ENCODE measurements at places on chromosomes 5 and 9.

DNA sequence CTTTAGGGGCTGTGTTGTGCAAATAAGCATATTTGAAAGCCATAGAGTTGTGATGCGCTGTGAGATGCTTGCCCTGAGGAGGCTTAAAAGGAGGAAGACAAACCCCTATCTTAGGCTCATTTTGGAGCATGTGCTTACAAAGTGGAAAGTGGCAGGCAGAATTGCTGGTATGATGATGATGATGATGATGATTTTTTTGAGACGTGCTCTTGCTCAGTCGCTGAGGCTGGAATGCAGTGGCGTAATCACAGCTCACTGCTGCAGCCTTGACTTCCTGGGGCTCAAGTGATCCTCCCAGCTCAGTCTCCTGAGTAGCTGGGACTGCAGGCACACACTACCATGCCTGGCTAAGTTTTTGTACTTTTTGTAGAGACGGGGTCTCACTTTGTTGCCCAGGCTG is 1.7 kb downstream of the CNOT8 start:
- DNase-seq = no peak

- no peak for DNase-seq
Observed at GRCh38 chr9:88810826-88811225, 180.4 kb upstream of the S1PR3 start.

DNA sequence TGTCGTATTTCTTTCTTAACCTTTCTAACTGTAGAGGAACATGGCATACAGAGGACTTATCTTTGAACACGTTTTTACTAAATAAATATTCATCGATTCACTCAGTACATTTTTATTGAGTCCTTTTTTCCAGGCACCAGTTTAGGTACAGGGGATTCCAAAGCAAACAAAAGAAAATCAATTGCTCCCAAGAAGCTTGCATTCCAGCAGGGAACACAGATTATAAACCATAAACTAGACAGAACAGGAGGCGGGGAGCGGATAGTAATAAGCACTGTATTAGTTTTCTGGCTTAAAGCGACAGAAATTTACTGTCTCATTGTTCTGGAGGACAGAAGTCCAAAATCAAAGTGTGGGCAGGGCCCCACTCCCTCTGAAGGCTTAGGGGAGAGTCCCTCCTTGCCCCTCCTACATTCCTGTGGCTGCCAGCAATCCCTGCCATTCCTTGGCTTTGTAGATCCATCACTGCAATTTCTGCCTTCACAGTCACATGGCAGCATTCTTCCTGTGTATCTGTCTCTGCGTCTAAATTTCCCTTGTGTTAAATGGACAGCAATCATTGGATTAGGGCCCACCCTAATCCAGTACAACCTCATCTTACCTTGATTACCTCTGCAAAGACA is 115.5 kb downstream of the COL23A1 start:
- DNase-seq = no peak

- no peak for DNase-seq
Observed at GRCh38 chr5:114325541-114325940, 36.3 kb upstream of the KCNN2 start.

DNA sequence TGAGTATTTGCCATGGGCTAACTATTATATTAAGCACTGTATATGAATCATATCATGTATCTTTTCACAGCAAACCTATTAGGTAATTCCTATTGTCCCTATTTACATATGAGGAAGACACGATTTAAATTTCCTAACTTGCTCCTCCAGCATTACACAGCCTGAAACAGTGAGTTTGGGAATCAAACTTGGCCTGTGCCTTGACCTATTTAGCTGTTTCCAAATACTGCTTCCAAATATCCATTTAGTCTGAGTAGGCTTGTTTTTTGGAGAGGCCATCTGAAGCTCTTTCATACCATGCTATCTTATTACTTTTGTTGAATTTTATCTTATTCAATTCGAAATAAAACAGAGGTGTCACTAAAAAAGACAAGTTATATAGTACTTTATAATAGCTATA is 447.3 kb upstream of the MPDZ start:
- no peak for DNase-seq

GRCh38 chr9:89746385-89747116 is 141.7 kb downstream of the GADD45G start:
- no peak for DNase-seq

DNA sequence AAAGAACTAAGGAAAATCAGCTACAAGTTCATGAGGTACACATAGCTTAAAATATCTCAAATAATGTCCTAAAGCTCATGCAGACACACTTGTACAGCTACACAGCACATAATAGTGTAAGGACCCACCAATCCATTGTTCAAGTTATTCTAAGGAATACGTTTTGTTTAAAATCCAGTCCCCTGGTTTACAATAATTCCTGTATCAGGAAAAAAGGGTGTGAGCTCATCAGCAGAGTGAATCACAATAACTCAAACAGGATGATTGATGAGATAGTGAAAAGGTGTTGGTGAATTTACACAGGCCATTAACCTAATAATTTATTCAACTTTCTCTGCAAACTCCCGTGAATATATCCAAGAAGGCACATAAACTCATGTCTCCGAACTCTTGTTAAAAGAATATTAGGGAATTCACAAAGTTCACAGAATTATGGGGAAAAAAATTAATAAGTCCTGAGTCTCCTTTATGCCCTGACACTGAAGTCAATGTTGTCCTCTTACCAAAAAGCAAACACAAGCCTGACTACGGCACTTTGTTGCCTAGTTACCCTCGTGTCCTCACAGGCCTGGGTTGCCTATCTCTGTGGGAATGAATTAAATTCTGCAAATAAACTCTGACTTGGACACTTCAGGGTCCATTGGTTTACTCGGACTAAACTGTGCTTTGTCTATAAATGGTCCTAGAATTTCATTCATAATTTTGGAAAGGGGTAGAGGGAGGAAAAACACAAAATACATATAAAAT is 142.8 kb upstream of the PDE4D start:
- DNase-seq = no peak

- DNase-seq = no peak
Observed at GRCh38 chr5:142461028-142461590, 136.3 kb upstream of the SPRY4 start.

- DNase-seq = no peak
Observed at GRCh38 chr5:173869316-173869715, 18.8 kb upstream of the CPEB4 start.

- no peak for DNase-seq
Observed at GRCh38 chr9:2727966-2728613, 10.8 kb downstream of the KCNV2 start.

DNA sequence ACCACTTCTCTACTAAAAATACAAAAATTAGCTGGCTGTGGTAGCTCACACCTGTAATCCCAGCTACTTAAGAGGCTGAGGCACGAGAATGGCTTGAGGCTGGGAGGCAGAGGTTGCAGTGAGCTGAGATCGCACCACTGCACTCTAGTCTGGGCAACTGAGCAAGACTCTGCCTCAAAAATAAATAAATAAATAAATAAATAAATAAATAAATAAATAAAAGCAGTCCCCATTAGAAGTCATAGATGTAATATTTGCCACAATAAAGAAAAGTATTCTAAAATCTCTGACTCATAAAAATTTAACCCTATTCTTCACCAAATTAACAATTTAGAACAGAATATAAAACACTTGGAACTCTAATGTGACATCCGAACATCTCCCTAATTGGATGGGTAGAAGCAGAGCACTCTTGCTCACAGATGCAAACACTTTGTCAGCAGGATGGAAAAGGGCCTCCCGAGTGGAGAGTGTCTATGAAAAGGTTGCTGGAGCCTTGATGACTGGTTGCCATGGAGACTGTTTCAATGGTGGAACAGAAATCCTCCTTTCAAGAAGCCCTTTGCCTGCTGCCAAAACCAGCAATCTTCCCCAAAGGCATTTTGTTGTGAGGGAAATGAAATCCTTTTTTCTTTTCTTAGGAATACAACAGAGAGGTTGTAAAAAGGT is 38.9 kb upstream of the TRAF1 start:
- no peak for DNase-seq

GRCh38 chr5:59102437-59102836 is 519.6 kb downstream of the RAB3C start:
- no peak for DNase-seq

DNA sequence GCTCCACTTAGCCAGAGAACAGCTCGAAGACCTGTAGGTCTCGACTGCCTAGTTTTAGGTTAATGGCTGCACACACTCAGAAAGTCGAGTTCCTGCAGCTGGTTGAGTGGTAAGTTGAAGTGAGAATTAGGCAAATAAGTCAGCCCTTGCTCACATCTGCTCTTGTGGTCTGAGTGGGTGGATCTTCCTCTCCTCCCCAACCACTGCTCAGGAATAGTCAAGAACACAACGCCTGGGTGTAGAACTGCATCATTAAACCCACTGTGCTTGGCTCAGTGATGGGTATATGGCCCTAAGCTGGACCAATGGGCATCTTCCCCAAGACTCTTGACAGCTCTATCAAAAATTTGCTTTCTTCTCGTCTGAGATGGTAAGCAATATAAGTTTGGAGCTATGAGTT is 20.9 kb upstream of the ADAM19 start:
- DNase-seq = no peak

DNA sequence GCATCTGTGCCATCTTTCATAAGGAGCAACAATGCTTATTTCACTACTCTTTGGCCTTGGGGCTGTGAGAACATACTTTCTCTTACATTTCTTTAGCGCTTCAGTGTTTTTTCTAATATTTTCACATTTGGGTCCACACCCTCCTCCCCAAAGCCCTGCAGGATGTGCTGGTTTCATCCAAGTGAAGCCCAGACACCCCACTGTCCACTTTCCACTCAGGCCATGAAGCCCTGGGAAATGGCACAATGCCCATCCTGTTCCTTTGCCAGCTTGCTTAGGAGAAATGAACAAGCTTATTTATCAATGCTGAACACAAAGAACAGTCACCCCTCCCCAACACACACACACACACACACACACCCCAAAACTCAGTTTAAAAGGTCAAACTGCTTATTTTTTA is 17.3 kb upstream of the TMOD1 start:
- DNase-seq = no peak

- no peak for DNase-seq
Observed at GRCh38 chr5:75510417-75510835, 1.0 kb downstream of the CERT1 start.

GRCh38 chr5:127840809-127841208 is 137.6 kb downstream of the CCDC192 start:
- DNase-seq = no peak

DNA sequence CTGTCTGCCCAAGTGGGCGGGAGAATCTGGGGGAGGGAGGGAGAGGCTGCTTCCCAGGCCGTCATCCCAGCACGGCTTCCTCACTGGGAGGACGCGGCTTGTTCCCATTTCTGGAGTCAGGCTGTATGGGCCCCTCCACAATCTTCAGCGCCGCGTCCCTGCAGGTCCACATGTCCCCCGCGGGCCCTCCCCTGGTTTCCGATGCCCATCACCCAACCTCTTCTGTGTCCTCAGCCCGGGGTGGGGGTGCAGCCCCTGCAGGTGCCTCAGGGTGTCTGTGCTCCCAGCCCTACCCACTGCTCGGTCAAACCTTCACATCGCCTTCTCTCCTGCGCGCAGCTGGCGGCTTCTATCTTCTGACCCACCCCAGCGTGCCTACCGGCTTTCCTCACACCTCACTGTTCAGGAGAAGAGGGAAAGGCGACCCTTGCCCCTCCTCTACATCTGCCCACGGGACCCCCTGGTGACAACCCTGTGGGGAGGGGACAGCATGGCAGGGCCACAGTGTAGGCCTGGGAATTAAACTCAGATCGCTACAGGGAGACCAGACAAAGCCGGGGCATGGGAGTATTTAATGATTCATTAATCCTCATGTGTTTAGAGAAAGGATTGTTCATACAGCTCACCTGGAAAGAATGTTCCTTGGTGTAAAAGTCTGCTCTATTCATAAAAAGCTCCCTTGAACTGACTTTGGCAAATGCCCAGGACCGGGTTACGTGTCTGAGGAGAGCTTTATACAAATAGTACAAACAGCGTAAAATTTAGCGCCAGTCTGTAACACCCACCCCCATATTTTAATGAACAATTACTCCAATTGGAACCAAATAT is 145.1 kb downstream of the IRX1 start:
- DNase-seq = no peak

DNA sequence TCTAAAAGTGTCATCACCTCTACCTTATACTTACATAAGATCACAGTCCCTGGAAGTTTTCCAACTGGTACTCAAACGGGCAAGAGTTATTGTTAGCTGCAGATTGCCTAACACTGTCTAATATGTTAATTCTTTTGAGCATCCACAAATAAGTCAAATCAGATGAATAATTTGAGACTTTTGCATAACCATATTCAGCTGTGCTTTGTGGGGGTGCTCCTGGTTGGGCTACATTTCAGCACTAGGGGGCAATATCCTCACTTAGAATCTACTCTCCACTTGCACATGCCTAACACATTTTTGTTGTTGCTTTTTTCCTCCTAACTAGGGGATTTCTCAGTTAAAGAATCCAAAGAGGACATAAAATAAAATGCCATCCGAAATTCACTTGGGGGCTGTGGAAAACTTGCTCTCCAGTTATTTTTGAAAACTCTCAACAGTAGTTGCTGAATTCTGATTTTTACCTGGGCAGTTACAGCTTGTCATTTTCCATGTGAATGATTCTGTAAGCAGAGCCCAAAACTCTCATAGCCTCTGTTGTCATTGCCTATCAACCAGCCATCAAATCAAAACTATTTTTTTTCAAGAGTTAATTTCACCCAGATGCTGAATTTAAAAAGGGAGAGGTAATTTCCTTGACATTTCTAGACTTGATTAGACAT is 71.5 kb downstream of the TRIM36 start:
- no peak for DNase-seq

- DNase-seq = no peak
Observed at GRCh38 chr5:127290946-127291693, 524 bp downstream of the MEGF10 start.

- DNase-seq = no peak
Observed at GRCh38 chr9:133774799-133775198, 36.6 kb upstream of the SARDH start.

DNA sequence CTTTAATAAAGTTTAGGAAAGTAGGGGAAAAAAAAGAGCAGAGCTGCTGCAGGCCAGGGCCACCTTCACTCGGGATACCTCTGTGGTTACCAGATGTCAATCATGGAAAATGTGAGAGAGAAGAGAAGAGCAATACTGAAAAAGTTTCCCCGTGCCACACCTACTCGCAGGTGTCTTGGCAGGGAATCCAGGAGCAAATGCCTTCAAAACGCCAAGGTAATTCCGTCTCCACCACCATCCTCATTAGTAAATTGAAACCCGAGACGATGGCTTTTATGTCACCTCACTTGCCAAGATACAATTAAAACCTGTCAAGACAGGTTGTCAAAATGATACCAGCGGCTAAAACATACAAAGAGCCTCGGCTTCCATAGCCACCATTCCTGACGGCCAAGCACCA is 49.7 kb downstream of the FAM81B start:
- DNase-seq = no peak

GRCh38 chr9:100070104-100071041 is 28.4 kb downstream of the ERP44 start:
- no peak for DNase-seq

GRCh38 chr5:165304193-165304827 is 1798.9 kb downstream of the MAT2B start:
- no peak for DNase-seq

- DNase-seq = no peak
Observed at GRCh38 chr5:75623846-75624245, 12.6 kb downstream of the ANKDD1B start.
